Activated CD4-positive, alpha-beta T cell treated with anti-CD3 and anti-CD28 coated beads for 1 hour (primary cell): ENCODE measurements at places on chromosomes 6 and 20.

DNA sequence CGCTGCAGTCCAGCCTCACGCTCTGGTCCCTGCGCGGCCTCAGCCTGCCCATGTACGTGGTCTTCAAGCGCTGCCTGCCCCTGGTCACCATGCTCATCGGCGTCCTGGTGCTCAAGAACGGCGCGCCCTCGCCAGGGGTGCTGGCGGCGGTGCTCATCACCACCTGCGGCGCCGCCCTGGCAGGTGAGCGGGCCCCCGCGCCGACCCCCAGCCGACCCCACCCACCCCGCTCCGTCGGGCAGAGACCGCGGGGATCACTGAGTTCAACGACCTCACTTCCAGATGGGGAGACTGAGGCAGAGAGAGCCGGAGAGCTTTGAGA is 545 bp downstream of the SLC35D3 start:
- DNase-seq = no peak

GRCh38 chr6:142685852-142686506 is 259.0 kb downstream of the HIVEP2 start:
- no peak for DNase-seq

GRCh38 chr20:48717095-48717672 is 110.6 kb downstream of the PREX1 start:
- no peak for DNase-seq

DNA sequence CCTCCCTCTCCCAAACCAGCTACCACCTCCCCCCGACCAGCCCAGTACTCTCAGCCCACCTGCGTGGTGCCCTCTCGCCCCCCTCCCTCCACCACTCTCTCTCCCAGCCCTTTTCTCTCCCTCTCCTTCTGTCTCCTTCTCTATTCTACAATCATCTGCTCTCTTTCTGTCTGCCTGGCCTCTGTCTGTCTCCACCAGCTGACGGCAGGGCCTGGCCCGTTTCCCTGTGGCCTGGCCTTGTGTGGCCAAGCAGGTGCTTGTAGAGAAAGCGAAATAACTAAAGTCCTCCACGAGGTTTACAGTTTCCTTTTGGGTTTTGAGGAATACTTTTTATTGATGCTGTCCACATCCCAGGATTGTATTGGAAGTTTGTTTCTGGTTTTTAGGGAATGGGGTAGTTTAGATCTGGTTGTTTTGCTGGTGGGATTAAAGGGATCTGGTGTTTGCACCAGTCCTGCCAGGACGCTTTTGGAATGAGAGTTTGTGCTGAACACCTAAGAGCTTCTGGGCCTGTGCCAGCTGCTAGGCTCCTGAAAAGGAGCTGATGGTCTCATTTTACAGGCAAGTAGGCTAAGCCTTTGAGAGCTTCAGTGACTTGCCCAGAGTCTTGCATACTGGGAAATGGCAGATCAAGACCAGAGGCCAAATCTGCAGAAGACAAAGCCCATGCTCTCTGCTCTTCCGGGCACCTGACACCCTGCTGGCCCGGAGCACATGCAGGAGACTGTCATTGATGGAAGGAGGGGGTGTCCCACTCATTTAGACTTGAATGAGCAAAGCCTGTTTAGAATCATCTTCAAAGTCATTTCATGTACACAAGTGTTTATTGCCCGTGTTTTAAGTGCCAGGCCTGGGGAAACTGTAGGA is 161.7 kb downstream of the SYCP2 start:
- no peak for DNase-seq

DNA sequence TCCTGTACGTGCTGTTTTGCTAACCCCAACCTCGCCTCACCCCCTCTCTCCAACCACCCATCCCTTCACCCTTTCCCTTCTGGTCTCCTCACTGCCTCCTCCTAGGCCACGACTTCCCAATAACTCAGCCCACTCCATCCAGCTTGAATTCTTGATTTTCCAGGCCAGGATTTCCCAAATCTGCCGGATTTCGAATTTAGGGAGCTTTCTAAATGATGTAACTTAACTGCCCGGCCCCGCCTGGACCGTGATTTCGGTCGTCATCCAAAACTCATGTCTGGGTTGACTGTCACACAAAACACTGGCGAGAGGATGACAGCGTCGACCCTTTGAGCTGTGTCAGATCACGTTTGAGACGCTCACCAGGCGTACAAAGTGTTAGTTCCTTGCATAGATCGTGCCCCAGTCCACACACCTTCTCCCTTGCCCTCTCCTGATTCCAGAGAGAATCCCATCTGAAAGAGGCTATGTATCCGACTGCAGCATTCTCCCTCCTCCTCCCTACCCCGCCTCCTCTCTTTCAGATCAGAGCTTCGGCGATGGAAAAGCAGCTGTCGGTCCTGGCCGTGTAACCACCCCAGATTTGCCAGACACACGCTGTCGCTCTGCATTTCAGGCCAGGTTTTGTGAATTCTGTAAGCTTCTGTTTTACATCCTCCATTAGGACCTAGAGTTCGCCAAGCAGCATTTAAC is 168.2 kb downstream of the GPX5 start:
- no peak for DNase-seq
